ENCODE measurements at places on chromosomes 4 and X. TPM values are rescaled to one million over a fixed set of nuclear protein-coding genes. Genes with fewer than 3 reads are reported as not detected.

The DMP1 gene
- total RNA-seq: not detected

The GUCY1B1 gene
- 0.26 TPM for total RNA-seq

The WWC2 gene
- total RNA-seq: 0.75 TPM

The ARX gene
- total RNA-seq: not detected

The XG gene
- total RNA-seq: 0.65 TPM

The SOWAHD gene
- 0.21 TPM for total RNA-seq

The MTTP gene
- 0.29 TPM for total RNA-seq

DNA sequence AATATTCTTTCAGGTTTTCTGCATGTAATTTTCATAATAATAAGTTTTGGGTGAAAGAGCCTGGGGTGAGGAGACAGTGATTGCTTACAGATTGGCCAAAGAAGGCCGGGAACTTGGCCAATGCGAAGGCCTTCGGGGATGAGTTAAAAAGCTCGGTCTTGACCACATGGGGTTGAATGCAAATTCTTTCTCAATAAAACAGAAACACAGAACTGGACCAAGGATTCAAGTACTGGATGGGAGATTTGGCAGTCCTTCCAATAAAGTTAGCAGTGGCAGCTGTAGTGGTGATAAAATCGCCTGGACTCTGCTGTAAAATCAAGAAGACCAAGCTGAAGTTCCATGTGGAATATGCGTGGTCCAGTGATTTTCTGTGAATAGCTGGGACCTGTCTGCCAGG, 282.2 kb upstream of the KLF3 start:
- DNase-seq: no peak

DNA sequence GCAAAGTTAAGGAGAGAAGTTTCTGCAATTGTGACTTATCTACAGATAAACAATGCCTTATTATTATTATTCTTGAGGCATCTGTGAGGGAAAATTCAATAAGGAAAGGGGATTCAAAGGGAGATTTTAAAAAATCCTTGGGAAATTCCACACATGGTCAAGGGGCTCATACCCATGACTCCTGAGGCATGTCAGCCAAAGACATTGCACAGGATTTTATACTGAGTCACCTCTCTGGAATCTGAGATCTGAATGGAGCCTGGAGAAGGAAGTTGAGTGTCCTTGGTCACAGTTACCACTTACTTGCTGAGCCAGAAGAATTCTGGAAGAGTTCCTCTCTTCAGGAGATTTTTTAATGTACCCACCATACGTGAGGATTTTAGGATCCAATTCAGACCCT, 14.4 kb upstream of the CXCL8 start:
- no peak for DNase-seq

DNA sequence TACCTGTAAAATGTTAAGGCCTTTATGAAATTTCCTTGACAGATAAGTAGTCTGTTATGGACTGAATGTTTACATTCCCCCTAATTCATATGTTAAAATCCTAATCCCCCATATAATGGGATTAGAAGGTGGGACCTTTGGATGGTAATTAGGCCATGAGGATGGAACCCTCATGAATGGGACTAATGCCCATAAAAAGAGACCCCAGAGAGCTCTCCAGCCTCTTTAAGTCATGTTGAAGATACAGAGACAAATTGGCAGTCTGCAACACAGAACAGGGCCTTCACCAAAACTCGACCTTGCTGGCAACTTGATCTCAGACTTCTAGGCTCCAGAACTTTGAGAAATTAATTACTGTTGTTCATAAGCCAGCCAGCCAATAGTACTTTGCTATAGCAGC, 1344.5 kb upstream of the PCDH7 start:
- DNase-seq: no peak

DNA sequence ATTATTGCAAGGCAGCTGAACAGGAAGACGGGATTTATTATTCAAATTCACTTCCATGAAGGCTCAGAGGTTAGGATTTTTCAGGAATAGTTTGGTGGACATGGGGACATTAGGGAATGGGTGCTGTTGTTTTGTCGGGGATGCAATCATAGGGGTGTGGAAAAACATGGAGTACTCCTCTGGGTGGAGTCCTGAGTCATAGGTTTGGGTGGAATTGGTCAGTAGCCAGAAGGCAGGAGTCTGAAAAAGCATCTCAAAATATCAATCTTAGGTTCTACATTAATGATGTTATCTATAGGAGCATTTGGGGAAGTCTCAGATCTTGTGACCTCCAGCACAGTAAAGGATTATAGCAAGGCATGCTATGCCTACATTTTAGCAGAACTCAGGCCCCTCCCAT, 14.5 kb upstream of the ETNPPL start:
- no peak for DNase-seq

GRCh38 chr4:139711461-139711860, 45.8 kb downstream of the MGST2 start:
- DNase-seq: no peak

GRCh38 chr4:70895811-70896491, 6.2 kb upstream of the MOB1B start:
- DNase-seq: no peak

GRCh38 chrX:16771483-16772398, 14.5 kb upstream of the TXLNG start:
- no peak for DNase-seq

DNA sequence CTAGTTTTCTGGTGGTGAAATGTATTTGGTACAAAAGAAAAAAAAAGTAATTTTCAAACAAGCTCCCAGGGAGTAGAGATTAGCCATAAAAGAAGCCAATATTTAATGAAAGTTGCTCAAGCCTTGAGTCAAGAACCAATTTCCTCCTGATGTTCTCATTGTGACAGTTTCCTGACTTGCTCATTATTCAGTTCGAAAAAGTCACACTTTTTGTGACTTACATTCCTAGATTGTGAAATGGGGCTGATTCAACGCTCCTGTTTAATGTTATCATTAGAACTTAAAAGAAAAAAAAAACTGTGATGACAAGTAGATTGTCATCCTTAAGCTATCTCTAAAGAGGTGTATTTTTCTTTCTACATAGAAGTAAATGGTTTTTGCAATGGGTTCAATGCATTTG, 122.6 kb upstream of the BMPR1B start:
- DNase-seq: no peak

GRCh38 chrX:103488332-103488731, 31.0 kb downstream of the RAB40A start:
- DNase-seq: no peak

GRCh38 chr4:140071806-140072205, 82.2 kb downstream of the MAML3 start:
- DNase-seq: peak; percentile 62

GRCh38 chrX:103831803-103832544, at the start of gene RAB9B:
TSS of gene RAB9B (minus strand) at chrX:103832257. CDS start at chrX:103825784, 6,473 bp downstream.
- DNase-seq: peak; percentile 21

DNA sequence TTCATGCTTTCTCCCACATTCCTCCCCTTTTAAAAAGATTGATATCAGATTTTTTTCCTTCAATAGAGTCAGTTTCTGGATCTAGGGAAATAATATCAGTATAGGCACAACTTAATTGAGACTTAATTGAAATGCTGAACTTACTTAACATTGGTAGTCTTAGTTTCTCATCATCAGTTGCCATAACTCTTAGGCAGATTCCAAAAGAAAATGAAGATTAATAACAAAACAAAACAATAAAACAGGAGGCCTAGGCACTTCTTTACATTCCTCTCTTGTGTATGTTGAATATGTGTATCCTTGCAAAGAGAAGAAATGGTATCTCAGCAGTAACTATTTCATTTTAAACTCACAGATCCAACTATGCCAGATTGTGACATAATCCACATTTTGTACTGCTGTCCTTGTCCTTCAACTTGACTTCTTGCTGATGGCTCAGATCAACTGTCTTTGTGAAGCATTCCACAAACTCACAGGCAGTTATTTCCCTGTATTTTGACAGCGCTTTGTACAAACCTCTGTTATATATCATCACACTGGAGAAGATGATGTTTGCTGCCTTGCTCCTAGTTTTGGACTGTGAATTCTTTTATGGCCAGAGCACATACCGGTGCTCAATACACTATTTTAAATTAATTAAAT, 9.1 kb upstream of the SLC9B2 start:
- no peak for DNase-seq

GRCh38 chr4:79820427-79820826, 252.6 kb downstream of the ANTXR2 start:
- no peak for DNase-seq

DNA sequence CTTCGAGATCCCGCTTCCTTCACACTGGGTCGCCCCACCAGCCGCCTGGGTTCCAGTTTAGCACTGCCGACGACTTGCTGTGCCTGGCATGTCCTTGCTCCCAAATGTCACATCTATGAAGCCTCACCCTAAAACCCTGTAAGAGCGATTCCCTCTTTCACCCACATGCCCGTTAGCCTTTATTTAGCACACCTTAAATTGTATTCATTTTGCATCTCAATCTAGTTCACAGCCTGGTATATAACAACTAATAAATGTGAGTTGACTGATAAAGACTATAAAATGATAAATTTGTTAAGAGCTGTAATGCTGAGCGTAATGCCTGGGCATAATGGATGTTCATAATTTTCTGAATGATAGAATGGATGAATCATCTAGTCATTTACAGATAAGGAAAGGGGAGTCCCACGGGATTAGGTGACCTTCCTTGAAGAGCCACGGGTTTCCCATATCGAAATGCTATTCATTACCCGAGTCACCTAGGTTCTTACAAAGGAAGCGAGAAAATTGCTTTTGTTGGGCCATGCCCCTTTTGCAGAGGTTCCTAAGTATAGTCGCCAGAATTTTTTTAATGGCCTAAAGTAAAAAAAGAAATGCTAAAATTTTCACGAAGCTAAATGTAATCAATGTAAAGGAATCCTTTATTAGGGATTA, 1.1 kb upstream of the AP1S2 start:
- DNase-seq: no peak

DNA sequence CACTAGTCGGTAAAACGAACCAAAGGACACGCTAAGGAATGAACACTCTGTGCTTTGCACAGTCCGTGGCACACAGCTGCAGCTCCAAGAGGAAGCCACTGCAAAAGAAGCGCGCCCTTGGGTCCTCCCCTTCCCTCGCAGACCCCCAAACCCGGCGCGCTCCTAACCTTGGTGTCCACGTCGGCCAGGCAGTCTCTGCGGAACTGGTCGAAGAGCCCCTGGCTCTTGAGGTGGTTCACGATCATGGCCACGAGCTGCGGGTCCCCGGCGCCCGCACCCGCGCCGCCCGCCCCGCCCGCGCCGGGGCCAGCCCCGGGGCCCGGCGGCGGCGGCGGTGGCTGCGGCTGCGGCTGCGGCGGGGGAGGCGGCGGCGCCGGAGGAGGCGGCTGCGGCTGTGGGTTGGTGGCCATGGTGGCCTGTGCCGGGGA, 333 bp downstream of the BOD1L1 start:
- DNase-seq: no peak

- no peak for DNase-seq
Observed at GRCh38 chrX:4878640-4879039, 1165.2 kb upstream of the PRKX start.

DNA sequence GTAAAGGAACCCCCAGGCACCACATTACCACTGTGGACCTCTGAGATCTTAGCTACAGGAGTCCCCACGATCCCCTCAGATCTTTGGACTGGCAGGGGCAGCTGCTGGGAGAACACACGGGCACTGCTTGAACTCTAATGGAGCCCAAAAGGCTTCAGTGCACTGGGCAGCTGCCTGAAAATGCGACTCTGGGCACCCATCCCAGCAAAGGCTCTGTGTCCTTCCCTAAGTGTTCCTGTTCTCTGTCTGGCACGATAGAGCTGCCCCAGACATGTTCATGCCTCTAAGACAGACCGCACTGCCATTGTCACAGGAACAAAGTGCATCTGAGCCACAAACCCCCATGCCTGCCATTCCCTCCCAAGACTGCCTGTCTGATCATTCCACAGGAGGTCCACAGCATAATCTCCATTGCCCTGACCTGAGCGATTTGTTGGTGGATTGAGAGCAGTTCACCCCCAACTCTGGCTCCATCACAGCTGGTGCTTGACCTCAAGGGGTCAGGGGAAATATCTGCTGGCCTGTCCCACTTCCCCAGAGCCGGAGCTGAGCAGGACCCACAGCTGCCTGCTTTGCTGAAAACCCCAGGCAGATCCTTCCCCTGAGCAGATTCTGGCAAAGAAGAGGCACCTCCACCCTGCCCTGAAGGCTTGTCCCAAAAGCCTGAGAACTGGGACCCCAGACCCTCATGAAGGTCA, 436.0 kb upstream of the INTU start:
- DNase-seq: no peak

DNA sequence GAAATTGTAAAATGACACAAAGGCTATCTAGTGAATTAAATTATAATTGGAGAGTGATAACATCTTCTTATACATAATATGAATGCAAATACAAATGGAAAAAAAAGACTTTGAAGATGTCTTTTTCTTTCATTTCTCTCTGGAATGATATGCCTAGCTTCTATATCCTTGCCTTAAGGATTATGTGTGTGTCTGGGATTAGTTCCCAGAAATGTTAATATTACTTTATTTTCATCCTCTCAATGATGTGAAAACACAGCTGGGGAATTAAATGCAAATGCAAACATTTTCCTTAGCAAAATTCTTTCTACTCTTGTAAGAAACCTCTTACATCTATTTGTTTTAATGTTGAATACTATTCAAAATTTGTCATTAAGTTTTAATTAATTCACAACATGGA, 441.9 kb downstream of the FSTL5 start:
- no peak for DNase-seq

GRCh38 chrX:53674581-53674980, 11.9 kb downstream of the HUWE1 start:
- no peak for DNase-seq

GRCh38 chr4:25860586-25861279, 2.1 kb downstream of the SEL1L3 start:
- no peak for DNase-seq

DNA sequence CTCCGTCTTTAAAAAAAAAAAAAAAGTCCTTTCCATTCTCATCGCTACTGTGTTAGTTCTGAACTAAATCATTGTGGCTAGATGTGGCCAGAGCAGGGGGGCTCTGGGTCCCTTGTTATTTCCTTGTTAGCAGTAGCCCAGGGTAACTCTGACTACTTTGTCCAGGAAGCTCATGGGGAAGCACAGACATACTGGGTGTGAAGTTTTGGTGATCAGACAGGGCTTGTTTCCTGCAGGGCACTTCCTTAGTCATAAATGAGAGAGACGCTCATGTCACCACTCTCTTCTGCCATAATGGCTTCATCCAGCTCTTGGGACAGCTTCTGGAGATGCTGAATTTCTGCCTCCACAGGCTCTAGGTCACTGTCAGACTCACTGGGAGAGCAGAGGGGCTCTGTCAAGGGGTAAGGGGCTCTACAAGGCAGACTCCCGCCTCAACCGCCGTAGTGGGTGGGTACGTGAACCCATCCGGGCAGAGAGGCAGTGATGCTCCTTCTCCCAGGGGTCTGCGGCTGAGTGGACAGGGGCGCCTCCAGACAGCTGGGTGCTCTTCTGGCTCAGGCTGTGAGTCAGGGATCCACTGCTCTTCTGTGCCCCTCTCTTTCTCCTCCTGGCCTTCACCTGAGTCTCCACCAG, 12.9 kb downstream of the STIM2 start:
- peak; percentile 62 for DNase-seq

DNA sequence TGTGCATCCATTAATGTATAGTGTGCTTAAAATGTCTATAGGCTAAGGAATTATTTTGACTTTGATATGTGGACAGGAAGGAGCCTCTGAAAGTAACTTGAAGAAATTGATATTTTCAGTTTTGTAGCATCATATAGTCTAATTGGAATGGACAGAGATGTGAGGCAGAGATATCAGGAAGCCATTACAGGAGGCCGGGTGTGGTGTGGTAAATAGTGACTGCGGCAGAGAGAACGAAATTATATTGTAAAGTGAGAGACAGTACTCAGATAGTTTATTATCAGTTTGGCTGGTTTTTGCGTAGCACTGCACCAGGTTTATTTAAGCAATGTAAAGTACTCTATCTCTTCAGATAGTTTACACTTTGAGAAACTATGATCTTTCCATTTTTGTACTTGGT, 98.5 kb downstream of the RAP1GDS1 start:
- no peak for DNase-seq

All from activated T-helper 1 cell treated with anti-CD3 and anti-CD28 coated beads, Interleukin-12 subunit alpha, Interleukin-12 subunit beta, Interleukin-2, Interleukin-4 antibody, amounts not matched to agents 30 ng/mL and 10 ng/mL and 1 ng/mL, durations not matched to agents 14 hours and 24 hours and 36 hours (primary cell).